ENCODE measurements at places on chromosomes 7 and 10.
A peak's percentile ranks its signal among the peaks of the same experiment; 100 is the strongest.

DNA sequence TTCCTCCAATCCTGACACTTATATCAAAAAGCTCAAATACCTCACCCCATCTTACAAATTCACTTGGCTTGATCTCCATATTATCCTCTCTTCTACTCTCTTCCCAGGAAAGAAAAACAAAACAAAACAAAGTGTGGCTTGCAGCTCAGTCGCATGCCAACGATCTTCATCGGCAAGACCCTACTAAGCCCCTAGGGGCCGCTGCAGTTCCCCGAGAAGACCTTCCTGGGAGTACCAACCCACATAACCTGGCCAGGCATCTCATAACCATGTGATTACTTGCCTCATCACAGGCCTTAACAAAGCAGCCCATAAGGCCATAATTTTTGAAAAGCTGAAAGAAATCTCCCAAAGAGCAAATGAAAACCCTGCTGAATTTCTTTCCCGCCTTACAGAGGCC, 103.7 kb downstream of the ZNF92 start:
- DNase-seq: peak; percentile 65

DNA sequence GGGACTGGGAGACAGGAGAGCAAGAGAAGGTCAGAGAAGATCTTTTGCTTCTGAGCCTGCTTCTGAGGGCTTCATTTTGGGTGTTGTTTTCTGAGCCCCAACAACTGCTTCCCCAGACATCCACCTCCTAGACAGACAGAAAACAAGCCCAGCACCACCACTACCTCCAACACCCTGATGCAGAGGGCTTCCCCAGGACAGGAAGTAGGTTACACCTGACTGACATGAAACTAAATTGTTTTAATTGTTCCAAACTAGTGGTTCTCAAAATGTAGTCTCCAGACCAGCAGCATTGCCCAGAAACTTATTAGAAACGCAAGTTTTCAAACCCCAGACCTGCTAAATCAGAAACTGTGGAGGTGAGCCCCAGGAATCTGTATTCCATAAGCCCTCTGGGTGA, 163.6 kb upstream of the KMT2E start:
- DNase-seq: peak; percentile 22

GRCh38 chr10:49230004-49230403, 41.8 kb upstream of the TMEM273 start:
- no peak for DNase-seq

GRCh38 chr10:11756766-11757315, 14.7 kb downstream of the ECHDC3 start:
- DNase-seq: no peak

GRCh38 chr10:101573885-101574753, 13.9 kb downstream of the POLL start:
- DNase-seq: no peak

DNA sequence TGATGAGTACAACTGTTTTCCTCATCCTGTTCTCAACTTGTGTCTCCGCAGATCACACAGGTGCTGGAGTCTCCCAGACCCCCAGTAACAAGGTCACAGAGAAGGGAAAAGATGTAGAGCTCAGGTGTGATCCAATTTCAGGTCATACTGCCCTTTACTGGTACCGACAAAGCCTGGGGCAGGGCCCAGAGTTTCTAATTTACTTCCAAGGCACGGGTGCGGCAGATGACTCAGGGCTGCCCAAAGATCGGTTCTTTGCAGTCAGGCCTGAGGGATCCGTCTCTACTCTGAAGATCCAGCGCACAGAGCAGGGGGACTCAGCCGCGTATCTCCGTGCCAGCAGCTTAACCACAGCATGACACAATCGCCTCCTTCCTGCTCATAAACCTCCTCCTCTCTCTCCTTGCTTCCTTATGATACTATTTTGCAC, 126.7 kb upstream of the PRSS58 start:
- no peak for DNase-seq

DNA sequence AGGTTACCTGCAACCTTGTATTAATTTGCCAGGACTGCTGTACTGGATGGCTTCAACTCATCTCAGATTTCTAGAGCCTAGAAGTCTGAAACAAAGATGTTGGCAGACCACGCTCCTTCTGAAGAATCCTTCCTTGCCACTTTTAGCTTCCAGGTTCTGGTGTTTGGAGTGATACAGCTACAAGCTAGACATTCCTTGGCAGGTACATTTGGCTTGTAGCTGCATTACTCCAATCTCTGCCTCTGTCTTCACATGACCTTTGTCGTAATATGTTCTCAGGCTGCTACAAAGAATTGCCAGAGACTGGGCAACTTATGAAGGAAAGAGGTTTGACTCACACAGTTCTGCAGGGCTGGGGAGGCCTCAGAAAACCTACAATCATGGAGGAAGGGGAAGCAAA, 146.3 kb downstream of the GALNT17 start:
- no peak for DNase-seq
